A549 treated with CpdA at 1 μM for 4 hours (cell line): ENCODE measurements at places on chromosomes 6 and 20. TPM values are rescaled to one million over a fixed set of nuclear protein-coding genes. Genes with fewer than 3 reads are reported as not detected.

CGAS gene
- 5.3 to 7.1 TPM (median 5.5 TPM) in 5 replicates for total RNA-seq

GLP1R gene
- total RNA-seq, result not detected in 5 replicates

OPN5 gene
- not detected in 5 replicates for total RNA-seq

TMEM151B gene
- 0.01 to 0.04 TPM in 2 of 5 replicates, not detected in the others for total RNA-seq

PLCB1 gene
- 0.34 to 1.0 TPM (median 0.61 TPM) in 5 replicates for total RNA-seq

TBP gene
- 14.0 to 17.4 TPM (median 15.7 TPM) in 5 replicates for total RNA-seq

PARD6B gene
- total RNA-seq, result 2.2 to 4.3 TPM (median 3.0 TPM) in 5 replicates

UNC5CL gene
- total RNA-seq, result 0.20 to 0.40 TPM (median 0.34 TPM) in 5 replicates

OR2B6 gene
- 0.15 to 0.23 TPM (median 0.19 TPM) in 3 of 5 replicates, not detected in the others for total RNA-seq

MLN gene
- not detected in 5 replicates for total RNA-seq

NR2E1 gene
- total RNA-seq, result 0.03 to 0.09 TPM (median 0.05 TPM) in 3 of 5 replicates, not detected in the others

SMPDL3A gene
- total RNA-seq, result 2.2 to 2.8 TPM (median 2.5 TPM) in 5 replicates

SOX4 gene
- 12.8 to 16.3 TPM (median 14.5 TPM) in 5 replicates for total RNA-seq

PLG gene
- total RNA-seq, result not detected in 5 replicates

PDRG1 gene
- 29.2 to 36.5 TPM (median 34.3 TPM) in 5 replicates for total RNA-seq

ADGB gene
- total RNA-seq, result not detected in 5 replicates

HCRTR2 gene
- not detected in 5 replicates for total RNA-seq

PBOV1 gene
- not detected in 5 replicates for total RNA-seq

CRISP2 gene
- total RNA-seq, result not detected in 5 replicates

NNAT gene
- total RNA-seq, result not detected in 5 replicates
